ENCODE measurements at places on chromosomes 1 and 21. TPM values are rescaled to one million over a fixed set of nuclear protein-coding genes. Genes with fewer than 3 reads are reported as not detected.

COL9A2 gene
- 2.8 TPM for total RNA-seq

FCER1G gene
- not detected for total RNA-seq

C1orf94 gene
- total RNA-seq: 4.0 TPM

PRAMEF12 gene
- not detected for total RNA-seq

TRAF3IP3 gene
- total RNA-seq: not detected

PGLYRP3 gene
- total RNA-seq: not detected

GRCh38 chr21:29295066-29295650 is 3.6 kb upstream of the BACH1 start:
- DNase-seq: no peak

DNA sequence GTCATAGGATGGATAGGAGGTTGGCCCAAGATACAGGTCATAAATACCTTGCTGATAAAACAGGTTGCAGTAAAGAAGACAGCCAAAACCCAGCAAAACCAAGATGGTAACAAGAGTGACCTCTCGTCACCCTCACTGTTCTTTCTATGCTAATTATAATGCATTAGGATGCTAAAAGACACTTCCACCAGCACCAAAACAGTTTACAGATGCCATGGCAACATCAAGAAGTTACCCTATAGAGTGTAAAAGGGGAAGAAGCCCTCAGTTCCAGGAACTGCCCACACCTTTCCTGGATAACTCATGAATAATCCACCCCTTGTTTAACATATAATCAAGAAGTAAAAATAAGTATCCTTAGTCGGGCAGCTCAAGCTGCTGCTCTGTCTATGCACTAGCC is 671.9 kb downstream of the PTPRC start:
- no peak for DNase-seq

- no peak for DNase-seq
These were observed 21.4 kb downstream of the LIN9 start for GRCh38 chr1:226287587-226287986.

DNA sequence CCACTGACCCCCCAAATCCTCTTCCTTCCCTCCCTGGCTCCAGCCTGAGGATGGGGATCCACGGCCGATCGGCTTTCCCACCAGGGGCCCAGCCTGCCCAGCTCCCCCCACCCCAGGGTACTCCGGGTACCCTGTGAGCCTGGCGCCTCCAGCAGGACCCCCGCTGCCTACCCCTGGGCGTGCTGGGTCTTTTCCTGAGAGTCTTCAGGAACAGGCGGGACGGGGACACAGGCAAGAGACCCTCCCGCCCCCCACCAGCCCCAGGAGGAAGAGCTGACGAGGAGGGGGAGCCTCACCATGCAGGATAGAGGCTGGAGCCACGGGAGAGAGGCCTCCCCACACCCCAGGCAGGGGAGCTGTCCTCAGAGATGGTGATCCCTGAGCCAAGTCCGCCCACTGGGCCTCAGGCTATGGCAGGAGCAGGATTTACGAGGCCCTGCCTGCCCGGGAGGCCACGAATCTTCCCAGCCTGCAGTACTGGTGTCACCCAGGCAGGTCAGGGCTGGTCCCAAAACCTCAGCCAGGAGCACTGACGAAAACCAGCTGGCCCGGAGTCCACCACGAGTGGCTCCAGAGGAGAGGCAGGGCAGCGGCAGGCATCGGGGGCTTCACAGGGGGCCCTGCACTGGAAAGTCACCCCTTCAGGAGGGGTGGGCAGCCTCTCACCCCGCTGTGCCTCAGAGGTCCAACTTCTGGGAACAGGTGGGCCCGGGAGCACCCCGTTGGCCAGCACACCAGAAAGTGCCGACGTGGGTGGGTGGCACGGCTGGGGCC is 58.0 kb downstream of the MEGF6 start:
- DNase-seq: peak; percentile 90

- no peak for DNase-seq
These were observed 15.6 kb downstream of the TGFBR3 start for GRCh38 chr1:91870322-91870721.

- DNase-seq: no peak
These were observed 62.9 kb downstream of the ZSCAN20 start for GRCh38 chr1:33535334-33535733.

GRCh38 chr1:226764533-226764932 is 25.5 kb upstream of the ITPKB start:
- DNase-seq: no peak

DNA sequence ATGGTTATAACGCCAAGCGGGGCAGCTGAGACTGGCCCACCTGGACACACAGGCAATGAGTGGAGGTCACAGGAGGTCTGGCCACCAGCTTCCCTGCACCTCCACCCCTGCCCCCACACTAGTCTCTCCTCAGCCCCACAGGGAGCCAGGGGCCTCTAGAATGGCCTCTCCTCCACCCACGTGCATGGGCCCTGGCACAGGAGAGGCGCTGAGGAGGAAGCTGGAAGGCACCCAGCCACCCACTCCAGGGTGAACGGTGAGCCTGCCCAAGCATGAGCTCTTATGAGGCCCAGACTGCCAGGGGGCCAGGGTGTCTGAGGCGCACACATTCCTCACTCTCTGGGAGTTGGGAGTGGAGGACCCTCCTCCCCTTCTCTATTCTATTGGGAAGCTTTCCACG is 22.2 kb downstream of the LRP8 start:
- no peak for DNase-seq
